NCI-H526 treated with DMSO at 0.1 percent for 48 hours (cell line): ENCODE measurements at places on chromosomes 3 and 15.

GRCh38 chr15:96247621-96248305, 82.7 kb upstream of the NR2F2 start:
- DNase-seq: no peak

DNA sequence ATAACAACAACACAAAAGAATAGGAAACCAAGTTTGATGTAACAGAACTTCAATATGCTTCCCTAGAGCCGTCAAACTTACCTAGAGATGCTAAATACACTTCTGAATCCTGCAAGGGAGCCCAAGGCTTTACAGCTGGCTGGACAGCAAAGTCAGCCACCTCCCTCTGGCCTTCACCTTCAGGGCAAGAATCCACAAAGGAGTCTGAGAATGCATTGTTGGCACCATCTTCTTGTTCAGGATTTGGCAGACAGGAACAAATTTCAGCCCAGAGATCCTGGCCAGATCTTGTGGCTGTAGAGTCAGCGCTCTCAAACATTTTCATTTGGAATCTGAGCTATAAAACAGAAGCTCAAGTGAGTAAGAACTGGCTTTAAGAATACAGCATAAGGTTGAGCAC, 2.2 kb downstream of the CCDC32 start:
- DNase-seq: no peak

DNA sequence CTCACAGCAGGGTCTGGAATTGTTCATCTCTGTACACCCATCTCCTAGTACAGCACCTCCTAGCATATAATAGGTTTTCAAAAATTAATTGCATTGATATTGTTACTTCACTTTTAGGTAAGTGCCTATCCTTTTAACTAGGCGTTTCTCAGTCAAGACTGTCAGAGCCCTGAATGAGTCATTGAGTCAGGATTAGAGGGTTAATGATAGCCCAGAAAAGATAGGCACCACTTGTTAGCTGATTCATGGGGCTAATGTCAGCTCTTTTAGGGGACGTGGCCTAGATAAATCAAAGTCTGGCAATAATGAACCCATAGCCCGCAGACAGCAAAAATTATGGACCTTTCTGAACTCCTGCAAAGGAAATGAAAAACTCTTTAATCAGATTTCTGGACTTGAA, 42.9 kb downstream of the TIMP4 start:
- DNase-seq: no peak

GRCh38 chr15:50996641-50997040, 88.2 kb downstream of the AP4E1 start:
- DNase-seq: no peak

DNA sequence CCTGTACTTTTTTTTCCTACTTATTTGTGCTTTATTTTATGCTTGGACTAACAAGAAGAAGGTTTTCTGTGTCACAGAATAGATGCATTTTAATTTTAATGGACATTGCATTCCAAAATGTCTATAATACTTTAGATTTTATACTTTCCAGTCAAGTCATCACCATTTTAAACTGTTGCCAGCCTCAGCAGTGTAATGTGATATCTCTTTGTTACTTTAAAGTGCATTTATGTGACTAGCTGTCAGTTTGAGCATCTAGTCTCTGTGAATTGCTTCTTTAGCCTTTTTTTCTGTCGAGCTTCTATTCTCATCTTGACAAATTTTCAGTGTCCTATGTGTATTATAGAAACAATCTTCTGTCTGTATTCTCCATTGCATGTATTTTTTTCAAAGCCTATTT, 511.4 kb upstream of the CBLB start:
- no peak for DNase-seq

GRCh38 chr15:79185199-79185598, 94.6 kb upstream of the RASGRF1 start:
- no peak for DNase-seq
